Stimulated activated CD4-positive, alpha-beta T cell treated with anti-CD3 and anti-CD28 coated beads, Interleukin-2, amount 100 ng/mL, for 24 hours (primary cell): ENCODE measurements at places on chromosomes 3 and 15.

- DNase-seq: no peak
Observed at GRCh38 chr3:7546253-7546652, 685.3 kb downstream of the GRM7 start.

GRCh38 chr15:49273734-49274318 lies 103.8 kb downstream of the GALK2 start:
- no peak for DNase-seq

- DNase-seq: no peak
Observed at GRCh38 chr15:93235926-93236780, 147.1 kb upstream of the RGMA start.

DNA sequence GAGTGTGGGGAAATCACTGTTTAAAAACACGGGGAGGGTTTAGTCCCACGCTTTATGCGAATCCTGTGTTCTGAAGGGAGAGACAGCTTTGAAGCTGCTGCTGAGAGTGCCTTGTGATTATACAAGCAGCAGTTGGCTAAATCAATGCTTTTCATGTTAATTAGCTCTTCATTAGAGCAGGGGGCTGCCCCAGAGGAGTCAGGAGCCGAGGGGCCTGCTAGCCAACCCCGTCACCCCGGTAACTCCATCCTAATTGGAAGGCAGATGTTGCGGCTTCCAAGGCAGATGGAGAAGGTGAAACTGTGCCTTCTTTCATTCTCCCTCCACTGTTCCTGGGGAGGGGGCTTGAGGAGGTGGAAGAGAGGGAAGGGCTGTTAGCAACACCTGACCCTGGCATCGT lies 92.4 kb upstream of the ANKRD34C start:
- no peak for DNase-seq

DNA sequence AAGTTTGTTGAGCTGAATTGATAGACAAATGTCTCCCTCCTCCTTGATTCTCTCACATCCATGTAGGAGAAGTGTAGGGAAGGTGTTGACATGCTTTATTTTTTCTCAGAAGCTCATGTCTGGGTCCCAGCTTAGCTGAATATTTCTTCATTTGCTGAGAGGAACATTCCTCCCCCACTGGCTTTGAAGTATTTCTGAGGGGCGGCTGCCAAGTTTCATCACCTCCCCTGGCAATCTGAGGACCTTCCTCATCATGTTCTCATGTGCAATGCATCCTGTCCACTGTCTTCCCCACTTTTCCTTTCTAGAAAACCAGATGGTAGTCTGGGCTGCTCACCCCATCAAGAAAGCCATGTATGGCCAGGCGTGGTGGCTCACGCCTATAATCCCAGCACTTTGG lies 168.9 kb upstream of the RGMA start:
- DNase-seq: no peak

- DNase-seq: no peak
Observed at GRCh38 chr3:52707585-52707984, 1.7 kb downstream of the SPCS1 start.

- DNase-seq: no peak
Observed at GRCh38 chr3:3603351-3603750, 195.9 kb upstream of the LRRN1 start.
